ENCODE measurements at places on chromosomes 1 and 21.

GRCh38 chr1:210413951-210414350 is 85.2 kb downstream of the HHAT start:
- DNase-seq, result no peak

GRCh38 chr1:94434365-94435045 is 16.3 kb downstream of the ABCD3 start:
- DNase-seq, result no peak

GRCh38 chr1:197247465-197247864 is 20.6 kb upstream of the CRB1 start:
- DNase-seq, result no peak

GRCh38 chr1:98420376-98421084 is 241.0 kb upstream of the SNX7 start:
- no peak for DNase-seq

GRCh38 chr1:210653771-210654170 is 325.1 kb downstream of the HHAT start:
- no peak for DNase-seq

DNA sequence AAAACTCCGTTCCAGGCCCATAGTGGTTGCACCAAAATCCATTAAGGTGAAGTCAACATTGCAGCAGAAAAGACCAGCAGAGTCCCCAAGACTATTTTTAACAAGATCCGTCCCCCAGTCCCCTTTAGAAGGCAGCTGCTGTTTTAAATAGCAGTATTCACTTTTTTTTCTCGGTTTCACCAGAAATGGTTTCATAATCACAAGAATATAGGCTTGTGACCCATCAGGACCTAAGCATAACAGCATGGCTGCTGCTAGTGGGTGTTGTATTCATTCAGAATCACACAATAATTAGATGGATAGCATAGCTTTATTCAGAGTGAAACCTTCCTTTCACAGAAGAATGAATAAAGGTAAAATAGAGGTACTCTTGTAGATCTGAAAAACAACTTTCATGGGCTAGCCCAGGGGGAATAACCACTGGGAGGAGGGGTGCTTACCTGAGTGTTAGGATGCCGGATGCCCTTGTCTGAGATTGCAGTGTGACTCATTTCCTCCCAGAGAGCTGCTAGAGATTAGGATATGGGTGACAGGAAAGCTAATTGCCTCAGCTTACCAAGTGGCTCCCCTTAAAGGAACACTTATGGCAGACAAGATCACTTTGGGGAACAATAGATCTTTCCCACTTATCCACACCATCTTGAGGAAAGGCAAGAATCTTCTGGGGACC is 35.0 kb downstream of the ACKR1 start:
- DNase-seq, result no peak

GRCh38 chr1:225848030-225848955 is 33.9 kb downstream of the TMEM63A start:
- DNase-seq, result no peak

- no peak for DNase-seq
Observed at GRCh38 chr1:210367566-210367965, 38.9 kb downstream of the HHAT start.

GRCh38 chr1:45010855-45011811 is at the start of gene HECTD3:
Gene HECTD3, minus strand, starts transcription at chr1:45011324. Its CDS starts 67 bp downstream, at chr1:45011257.
- no peak for DNase-seq

GRCh38 chr1:230545181-230545580 is 97.1 kb upstream of the COG2 start:
- DNase-seq, result no peak

DNA sequence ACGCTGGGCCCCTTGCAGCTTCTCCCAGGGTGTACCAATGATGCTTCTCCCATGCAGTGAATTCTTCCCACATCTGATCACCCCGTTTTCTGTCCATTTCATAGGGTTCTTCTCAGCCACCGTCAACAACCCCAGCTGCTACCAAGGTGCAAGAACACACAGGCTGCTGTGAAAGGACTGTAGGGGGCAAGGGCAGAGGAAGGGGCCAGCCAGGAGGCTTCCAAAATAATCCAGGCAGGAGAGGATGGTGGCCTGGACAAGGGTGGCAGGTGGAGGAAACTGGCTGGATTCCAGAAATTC is 113.3 kb upstream of the WNT4 start:
- DNase-seq, result no peak

- DNase-seq, result no peak
Observed at GRCh38 chr21:42744520-42745445, 91.4 kb downstream of the PDE9A start.

DNA sequence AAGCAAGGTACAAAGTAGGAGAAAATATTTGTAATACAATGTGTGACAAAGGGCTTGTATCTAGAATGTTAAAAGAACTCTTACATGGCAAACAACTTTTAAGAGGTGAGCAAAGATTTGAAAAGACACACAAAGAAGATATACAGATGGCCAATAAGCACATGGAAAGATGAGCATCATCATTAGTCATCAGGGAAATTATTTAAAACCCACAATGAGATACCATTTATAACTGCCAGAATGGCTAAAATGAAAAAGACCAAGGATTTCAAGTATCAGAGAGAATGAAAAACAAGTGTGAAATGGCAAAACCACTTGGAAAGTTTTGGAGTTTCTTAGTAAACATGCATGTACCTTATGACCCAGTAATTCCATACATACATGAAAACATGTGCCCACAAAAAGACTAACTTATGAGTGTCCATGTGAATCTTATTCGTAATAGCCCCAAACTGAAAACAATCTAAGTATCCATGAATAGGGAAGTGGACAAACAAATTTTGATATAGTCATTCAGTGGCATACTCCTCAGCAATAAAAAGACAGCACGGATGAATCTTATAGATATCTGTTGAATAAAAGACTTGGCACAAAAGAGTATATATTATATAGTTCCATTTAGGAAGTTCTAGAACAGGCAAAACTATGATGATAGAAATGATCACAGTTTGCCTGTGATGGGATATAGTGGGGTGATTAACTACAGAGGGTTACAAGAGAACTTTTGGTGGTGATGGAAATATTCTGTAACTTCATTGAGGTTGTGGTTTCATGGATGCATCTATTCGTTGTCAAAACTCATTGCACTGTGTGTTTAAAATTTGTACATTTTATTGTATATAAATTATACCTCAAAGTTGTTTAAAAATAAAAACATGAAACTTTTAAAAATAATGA is 82.0 kb downstream of the DISP1 start:
- no peak for DNase-seq

- no peak for DNase-seq
Observed at GRCh38 chr1:207565546-207566468, 69.8 kb downstream of the CR1 start.
